ENCODE measurements at places on chromosomes 2 and 18.

DNA sequence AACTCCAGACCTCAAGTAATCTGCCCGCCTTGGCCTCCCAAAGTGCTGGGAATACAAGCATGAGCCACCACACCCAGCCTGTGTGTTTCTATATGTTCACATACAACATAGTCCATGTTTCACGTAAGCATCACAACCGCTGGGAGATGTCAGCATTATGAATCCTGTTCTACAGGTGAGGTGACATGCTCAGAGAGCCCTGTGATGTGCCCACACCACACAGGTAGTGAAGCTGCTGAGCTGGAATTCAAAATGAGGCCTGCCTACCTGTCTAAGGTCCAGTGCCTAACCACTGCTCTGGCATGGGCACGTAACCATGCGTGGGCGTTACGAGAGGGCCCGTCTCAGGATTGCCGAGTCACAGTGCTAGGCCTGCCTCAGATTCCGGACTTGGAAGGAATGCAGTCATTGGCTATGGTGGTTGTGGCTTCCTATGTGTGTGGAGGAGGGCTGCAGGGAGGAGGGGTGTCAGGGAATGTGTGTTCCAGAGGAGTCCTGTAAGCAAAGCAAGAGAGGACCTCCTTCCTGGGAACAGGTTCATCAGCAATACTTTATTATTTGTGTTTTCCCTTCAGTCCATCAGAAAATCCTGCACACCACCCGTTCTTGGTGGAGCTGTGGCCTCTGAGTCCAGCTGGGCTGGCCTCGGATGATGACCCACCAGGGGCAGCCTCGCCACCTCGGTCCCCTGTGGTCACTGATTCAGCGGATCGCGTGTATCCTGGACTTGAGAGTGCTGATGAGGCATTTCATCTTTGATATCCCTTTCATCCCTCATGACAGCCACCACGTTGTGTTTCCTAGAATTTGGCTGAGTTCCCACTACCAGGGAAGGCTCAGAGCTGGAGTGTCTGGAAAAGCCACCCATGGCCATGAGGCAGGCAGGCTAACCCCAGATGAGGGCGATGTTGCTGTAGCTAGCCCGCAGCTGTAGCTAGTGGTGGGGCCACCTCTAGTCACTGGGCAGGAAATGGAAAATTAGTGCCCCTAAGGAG lies 31.1 kb downstream of the HK2 start:
- DNase-seq: no peak

- no peak for DNase-seq
These were observed 89.8 kb downstream of the LDLRAD4 start for GRCh38 chr18:13308369-13308768.

- DNase-seq: no peak
These were observed 618 bp upstream of the LYPD1 start for GRCh38 chr2:132670496-132671150.

- no peak for DNase-seq
These were observed 4.5 kb downstream of the B3GNT2 start for GRCh38 chr2:62200291-62200841.

DNA sequence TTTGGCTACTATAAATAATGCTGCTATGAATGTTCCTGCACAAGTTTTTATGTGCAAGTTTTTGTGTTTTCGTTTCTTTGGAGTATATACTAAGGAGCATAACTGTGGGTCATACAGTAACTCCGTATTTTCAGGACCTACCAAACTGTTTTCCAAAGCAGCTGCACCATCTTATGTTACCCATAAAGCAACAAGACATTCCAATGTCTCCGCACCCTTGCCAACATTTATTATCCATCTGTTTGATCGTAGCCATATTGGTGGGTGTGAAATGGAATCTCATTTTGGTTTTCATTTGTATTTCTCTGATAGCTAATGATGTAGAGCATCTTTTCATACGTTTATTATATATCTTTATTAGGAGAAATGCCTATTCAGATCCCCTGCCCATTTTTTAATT lies 13.8 kb downstream of the TMEM131 start:
- no peak for DNase-seq

GRCh38 chr18:13603304-13604019 lies 122.9 kb downstream of the FAM210A start:
- no peak for DNase-seq

GRCh38 chr18:8005870-8006569 lies 438.9 kb downstream of the PTPRM start:
- no peak for DNase-seq

GRCh38 chr2:152387041-152387440 lies 52.1 kb downstream of the FMNL2 start:
- DNase-seq: no peak

DNA sequence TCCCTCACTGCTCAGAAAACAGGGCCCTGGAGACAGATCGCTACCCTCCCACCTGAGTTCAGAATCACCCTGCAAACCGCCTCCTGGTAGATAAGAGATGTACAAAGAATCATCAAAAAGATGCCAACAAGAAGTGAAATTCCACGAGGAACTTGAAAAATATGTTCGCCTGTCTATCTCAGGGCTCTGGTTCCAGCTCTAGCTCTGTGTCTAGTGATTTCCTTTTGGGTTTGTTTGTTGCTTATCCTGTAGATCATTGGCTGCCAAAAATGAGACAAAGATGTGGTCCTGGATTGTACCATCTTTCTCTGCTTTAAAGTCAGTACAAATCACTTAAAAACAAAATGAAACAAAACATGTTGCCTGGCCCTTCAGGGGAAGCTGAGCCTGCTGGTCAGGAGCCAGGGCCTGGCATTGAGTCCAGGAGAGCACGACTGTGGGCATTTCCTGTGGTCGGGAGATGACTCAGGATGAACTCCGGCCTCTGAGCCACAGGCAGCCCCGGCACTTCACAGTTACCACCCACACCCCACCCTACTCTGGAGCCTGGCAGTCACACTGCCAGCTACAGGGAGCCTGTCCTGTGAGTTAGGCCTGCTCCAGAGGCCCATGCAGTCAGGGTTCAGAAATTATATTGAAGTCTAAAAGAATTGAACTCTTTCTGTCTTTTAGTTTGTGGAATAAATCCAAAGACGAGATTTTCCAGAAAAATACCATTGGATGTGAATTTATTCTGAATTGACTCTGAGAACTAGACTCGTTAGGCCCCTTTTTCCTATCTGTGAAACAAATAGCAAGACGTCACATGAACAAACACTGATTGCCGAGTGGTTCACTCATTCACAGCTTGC lies 8.0 kb upstream of the ITGB6 start:
- DNase-seq: no peak

DNA sequence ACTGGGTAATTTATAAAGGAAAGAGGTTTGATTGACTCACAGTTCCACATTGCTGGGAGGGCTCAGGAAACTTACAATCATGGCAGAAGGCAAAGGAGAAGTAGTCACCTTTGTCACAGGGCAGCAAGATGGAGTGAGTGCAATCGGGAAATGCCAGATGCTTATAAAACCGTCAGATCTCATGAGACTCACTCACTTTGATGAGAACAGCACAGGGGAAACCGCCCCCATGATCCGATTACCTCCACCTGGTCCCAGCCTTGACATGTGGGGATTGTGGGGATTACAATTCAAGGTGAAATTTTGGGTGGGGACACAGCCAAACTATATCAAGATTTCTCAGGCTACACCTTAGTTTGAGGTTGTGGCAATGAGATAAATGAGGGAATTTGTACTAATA lies 54.9 kb downstream of the AKAIN1 start:
- DNase-seq: peak; percentile 76

- DNase-seq: no peak
These were observed 157.0 kb downstream of the ERBB4 start for GRCh38 chr2:212381428-212382102.

DNA sequence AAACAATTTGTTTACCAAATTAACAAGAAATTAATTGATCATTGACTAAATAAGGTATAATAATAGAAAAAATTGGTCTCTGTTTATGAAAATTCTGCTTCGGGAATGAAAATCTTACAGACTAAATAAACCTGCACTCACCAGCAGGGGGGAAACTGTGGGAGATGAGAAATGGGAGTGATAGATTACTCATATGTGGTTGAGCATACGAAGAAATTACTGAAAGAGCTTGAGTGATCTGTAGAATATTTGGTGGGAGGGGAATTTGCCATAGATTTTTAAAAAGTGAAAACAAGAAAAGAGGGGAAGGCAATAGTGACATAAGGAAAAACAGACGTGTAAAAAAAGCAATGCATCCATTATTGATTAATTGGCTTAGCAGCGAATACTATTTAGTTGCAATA lies 2.2 kb downstream of the HMSD start:
- no peak for DNase-seq

DNA sequence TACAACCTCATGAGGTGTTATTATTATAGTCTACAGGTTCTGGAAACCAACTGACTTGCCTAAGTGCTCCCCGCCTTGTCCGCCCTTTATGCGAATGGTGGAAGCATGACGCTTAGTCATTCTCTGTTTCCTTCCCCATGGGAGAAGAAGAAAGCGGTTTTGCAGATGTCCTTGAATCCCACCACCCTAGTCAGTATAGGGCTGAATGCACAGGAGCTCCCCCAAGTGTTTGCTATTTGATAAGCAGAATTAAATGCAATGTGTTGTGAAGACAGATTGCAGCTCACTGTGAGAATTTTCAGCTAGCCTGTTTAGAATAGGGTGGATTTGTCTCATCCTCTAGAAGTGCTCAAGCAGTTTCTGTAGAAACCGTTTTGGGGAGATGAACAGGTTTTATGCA lies 652.0 kb downstream of the DCC start:
- DNase-seq: no peak

- no peak for DNase-seq
These were observed 4.3 kb downstream of the MZT2B start for GRCh38 chr2:130186391-130186790.

GRCh38 chr2:126843081-126843480 lies 55.6 kb upstream of the TEX51 start:
- DNase-seq: no peak

DNA sequence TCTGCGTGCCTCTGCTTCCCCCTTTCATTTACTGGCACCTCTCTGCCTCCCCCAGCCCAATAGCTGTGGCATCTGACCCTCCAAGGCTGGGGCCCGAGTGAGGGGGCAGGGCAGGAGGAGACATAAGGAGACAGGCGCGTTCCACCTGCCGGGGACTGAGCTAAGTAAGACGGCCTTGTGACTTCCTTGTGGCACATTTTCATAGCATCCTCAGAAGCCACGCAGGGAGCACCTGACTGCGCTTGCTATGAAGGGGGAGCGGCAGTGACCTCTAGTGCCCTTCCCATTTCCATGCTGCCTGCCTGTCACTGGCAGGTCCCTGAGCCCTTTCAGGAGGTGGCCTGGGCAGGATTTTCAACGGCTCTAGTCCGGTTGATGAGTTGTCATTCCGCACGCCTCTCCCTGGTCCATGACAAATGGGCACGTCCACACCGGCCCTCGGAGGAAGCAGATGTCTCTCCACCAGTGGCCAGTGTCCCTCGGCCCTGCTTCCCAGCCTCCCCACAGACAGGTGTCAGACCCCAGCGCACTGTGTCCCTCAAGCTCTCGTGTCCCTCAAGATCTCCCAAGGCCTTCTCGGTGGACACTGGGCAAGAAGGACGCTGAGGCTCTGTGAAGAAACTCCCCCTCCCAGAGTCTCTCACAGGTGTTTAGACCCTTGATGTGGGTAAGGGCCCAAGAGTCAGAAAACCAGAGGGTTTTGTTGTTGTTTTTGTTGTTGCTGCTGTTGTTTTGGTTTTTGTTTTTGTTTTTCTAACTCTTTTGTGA lies 42.7 kb downstream of the CYP26B1 start:
- DNase-seq: no peak

DNA sequence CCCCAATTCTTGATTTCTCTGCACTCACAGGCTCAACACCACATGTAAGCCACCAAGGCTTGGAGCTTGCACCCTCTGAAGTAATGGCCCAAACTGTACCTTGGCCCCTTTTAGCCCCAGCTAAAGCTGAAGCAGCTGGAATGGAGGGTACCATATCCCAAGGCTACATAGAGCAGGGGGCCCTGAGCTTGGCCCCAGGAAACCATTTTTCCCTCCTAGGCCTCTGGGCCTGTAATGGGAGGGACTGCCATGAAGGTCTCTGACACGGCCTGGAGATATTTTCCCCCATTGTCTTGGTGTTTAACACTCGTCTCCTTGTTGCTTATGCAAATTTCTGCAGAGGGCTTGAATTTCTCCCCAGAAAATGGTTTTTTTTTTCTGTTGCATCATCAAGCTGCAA lies 69.7 kb downstream of the SKA1 start:
- no peak for DNase-seq

- DNase-seq: peak; percentile 72
These were observed 113.1 kb upstream of the HAAO start for GRCh38 chr2:42905341-42906110.

DNA sequence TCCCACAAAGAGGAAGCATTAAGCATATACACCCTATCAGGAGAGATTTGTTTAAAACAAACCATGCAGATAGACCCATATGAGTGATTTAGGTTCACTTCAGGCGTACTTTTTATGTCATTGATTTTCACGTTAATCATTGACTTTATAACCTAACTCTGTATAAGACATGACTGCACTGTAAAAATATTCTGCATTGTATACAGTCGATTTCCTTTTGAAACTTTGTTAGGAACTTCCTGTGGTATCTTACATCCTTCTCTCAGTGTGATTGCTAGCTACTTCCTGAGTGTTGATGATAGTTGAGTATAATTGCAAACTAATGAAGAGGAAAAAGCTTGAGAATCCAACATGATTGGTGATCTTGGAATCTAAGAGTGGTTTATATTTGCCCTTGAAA lies 69.4 kb downstream of the XIRP2 start:
- DNase-seq: no peak

- no peak for DNase-seq
These were observed 850.4 kb upstream of the FSHR start for GRCh38 chr2:50004667-50005066.
